NCI-H526 treated with DMSO at 0.1 percent for 48 hours (cell line): ENCODE measurements at places on chromosomes 1 and 21.

DNA sequence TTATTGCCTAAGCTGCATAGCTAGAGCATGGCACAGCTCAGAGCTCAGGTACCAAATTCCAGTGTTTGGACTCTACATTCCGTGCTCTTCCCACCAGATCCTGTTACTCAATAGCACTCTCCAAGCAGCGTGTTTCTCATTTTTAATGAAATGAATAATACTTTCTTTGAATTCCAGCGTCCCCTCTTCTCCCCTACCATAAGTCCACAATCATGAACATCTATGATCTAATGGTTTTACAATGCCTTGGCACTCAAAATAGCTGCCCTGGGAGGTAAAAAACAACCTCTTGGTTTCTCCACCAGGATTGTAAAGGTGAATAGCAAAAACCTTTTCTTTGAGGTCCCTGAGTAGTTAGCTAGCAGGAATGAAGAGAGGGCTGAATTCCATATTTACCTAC lies 480.0 kb upstream of the PKN2 start:
- DNase-seq, result no peak

GRCh38 chr1:58815069-58815685 lies 31.3 kb upstream of the JUN start:
- peak; percentile 41 for DNase-seq

DNA sequence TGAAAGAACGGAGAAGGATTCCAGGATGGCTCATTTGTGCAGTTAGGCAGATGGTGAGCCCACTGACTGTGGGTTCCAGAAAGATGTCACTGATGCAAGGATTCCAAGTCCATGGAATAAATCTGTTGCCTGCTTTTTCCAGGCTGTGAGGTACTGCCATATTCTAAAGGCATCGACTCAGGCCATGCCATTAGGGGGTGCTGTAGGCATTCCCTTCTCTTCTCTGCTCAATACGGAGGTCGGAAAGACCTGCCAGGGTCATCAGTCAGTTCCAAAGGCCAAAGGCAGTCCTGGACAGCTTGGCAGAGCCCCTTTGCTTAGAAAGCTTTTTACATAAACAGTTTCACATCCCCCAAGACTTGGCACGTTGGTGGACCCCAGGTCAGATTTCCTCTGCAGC lies 31.7 kb upstream of the TMEM125 start:
- DNase-seq, result peak; percentile 63

- no peak for DNase-seq
These were observed 4.3 kb upstream of the CHI3L2 start for GRCh38 chr1:111223126-111223685.

- no peak for DNase-seq
These were observed 41.8 kb upstream of the C1orf198 start for GRCh38 chr1:230909974-230910754.

DNA sequence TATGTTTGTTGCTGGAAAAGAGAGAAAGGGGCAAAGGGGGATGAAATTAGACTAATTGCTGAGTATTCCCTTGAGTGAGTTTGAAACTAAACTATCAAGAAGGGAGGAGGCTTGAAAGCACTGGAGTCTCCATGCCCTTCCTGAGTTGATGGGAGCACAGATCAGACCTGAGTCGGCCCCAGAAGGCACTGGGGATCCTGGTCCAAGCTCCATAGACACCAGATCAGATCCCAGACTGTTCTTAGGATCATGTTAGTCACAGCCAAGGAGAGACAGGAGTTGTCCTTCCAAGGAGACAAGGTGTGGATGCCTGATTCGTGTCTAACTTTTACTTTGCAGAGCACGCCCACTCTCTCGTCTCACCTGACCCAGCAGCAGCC lies 152.3 kb downstream of the NR5A2 start:
- no peak for DNase-seq

- DNase-seq, result no peak
These were observed 242.6 kb downstream of the PTPRU start for GRCh38 chr1:29478879-29479278.

- no peak for DNase-seq
These were observed 50.1 kb downstream of the SSBP3 start for GRCh38 chr1:54355931-54356679.
